ENCODE measurements at places on chromosomes 11 and 22.

- no peak for DNase-seq
These were observed 1008.4 kb downstream of the JRKL start for GRCh38 chr11:97398246-97398645.

DNA sequence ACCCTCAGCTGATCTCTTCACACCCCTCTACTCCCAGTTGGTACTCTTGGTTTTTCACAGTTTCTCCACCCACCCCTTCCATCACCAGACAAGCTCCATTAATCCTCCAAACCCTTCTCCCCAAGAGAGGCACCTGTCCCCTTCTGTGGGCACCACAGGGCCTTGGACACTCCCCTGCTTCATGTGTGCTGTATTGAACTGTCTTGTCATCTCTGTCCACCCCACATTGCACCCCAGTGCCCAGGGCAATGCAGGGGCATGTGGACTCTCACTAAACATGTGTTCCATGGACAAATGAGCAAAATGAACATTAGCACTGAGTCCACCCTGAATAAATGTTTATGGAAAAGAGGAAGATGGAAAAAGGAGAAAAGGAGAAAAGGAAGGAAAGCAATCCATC is 181.4 kb downstream of the BCR start:
- DNase-seq, result no peak

DNA sequence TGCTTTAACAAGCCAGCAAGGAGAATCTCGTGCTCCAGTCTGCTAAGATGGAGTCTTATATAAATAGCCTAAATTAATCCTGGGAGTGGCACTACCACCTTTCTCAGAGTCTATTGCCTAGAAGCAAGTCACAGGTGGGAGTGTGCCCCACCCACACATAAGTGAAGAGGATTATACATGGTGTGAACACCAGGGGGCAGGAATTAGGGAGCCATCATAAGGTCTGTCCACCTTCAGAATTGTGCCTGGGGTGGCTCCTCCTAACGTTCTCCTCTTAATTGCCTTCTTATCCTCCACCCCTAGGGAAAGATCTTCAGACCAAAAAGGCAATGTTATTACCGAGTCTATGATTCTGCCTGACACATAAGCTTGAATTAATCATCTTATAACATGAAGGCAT is 276.8 kb upstream of the SESN3 start:
- no peak for DNase-seq

- no peak for DNase-seq
These were observed 23.3 kb upstream of the PLEKHB1 start for GRCh38 chr11:73622926-73623593.

DNA sequence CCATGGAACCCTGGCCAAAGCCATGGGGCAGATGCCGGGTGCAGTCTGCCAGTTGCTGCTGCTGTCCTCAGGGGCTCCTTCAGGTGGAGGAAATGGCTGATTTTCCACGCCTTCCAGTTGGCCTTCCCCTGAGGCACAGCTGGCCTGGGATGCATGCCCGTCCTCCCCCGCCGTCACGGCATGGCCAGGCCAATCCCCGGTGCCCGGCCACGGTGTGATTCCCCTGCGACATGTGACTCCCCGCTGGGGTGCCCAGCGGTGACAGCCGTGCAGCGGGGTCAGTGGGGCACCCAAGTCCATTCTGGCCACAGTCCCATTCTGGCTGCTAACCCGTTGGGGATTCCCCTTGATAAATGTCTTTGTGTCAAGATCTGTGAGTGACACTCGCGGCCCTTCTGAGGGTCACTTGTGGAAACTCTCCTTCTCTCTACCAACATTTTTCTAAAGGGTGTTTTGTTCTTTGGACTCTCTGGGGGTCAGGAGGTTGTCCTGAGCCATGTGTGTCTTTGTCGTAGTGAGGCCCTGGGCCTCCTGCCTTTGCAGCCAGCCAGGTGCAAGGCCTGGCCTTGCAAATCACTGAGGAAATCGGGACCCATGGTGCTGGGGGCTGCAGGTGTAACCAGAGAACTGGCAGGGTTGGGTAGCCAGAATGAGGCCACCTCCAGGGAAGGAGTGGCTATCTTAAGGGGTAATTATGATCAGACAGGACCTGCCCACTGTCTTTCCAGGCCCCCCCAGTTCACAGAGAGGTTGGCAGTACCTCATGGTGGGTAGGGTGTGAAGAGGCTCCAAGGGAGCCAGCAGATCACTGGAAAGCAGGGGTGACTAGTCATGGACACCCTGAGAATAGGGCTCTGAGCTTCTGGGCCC is 37.1 kb downstream of the KCNQ1OT1 start:
- no peak for DNase-seq
